NCI-H2081 (cell line): ENCODE measurements at places on chromosomes 6 and 20.

DNA sequence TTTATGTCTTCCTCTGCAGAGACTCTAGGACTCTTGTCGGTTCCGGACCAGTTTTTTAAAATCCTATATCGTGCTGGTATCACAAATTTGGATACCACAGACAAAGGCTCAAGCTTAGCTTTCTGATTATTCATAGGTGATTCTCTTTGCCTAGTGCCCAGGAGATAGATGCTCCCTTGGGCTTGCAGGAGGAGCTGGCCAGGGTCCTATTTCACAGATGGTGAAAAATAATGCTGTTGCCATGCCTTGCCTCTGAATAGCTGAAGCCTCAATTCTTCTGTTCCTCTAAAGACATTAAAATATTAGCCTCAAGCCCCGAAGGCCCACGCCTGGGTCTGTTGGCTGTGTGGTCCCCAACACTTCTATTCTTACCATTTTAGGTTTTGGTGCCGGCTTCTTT lies 123.9 kb upstream of the BACH2 start:
- no peak for DNase-seq

- DNase-seq = no peak
Measured at GRCh38 chr6:42428326-42429041, 23.2 kb downstream of the TRERF1 start.

GRCh38 chr6:47337519-47337918 lies 27.8 kb upstream of the TNFRSF21 start:
- DNase-seq = no peak

DNA sequence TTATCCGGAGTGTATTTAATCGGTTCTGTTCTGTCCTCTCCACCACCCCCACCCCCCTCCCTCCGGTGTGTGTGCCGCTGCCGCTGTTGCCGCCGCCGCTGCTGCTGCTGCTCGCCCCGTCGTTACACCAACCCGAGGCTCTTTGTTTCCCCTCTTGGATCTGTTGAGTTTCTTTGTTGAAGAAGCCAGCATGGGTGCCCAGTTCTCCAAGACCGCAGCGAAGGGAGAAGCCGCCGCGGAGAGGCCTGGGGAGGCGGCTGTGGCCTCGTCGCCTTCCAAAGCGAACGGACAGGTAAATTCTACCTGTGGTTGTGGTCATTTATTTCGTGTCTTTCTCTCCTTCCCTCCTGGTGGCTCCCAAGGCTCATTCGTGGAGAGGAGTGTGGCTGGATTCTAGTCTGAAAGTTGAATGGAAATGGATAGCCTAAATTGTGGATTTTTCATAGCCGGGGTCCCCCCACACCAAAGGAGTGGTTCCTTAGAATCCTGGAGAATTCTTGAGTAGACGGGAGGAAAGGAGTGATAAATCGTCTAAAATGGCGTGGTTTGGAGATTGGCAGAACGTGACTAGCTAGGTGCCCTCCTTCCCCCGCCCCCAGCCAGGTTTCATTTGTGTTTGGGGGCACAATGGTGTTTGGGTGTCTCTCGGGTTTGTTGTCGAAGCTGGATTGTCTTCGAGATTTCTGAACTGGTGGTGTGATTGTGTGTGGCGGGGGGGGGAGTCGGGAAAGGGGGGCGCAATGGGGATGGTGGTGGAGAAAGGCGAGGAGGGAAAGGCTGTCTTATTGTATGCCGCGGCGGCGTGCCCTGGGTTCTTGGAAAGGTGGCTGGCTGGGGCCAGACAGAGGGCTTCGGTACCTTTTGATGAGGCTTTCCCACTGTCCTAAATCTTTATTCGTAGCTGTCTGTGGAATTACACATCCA lies 673 bp downstream of the MARCKS start:
- DNase-seq = peak; percentile 8

DNA sequence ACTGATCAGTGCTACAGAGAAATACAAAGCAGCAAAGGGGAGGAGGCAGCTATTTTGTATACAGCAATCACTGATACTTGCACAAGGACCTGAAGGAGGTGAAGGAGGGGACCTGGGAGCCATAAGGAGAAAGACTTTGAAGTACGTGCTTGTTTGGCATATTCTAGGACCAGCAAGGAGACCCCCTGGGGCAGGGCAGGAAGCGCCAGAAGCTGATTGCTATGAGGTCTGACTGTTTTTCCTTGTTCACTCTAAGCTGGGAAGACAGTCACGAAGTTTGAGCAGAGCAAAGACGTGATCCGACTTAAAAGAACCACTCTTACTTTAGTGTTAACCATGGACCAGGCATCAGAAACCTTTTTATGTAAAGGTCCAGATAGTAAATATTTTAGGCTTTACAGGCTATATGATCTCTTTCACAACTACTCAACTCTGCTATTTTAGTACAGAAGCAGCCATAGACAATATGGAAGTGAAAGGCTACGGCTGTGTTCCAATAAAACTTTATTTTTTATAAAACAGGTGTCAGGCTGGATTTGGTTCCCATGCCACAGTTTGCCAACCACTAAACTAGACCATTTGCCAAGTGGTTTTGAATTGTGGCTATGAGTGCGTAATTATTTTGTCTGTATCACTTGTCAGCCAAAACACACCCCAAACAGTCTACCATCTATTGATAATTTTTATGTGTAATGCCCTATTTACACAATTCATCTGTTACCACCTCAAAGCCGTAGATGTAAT lies 217.9 kb downstream of the PRL start:
- no peak for DNase-seq

DNA sequence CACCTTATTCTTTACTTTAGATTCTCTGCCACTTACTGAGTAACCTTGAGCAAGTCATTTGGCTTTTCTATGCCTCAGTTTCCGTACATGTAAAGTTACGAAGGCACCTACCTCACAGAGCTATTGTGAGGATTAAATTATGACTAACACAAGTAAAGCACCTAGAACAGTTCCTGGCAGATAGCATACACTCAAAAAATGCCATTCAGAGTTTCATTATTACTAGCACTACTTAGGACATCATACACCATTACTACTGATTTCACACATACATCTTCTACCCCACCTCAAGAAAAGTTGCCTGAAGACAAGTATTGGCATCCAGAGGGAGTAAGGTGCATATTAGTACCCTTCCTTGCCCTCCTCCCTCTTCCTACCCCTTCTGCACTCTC lies 107.8 kb downstream of the OGFRL1 start:
- DNase-seq = no peak

DNA sequence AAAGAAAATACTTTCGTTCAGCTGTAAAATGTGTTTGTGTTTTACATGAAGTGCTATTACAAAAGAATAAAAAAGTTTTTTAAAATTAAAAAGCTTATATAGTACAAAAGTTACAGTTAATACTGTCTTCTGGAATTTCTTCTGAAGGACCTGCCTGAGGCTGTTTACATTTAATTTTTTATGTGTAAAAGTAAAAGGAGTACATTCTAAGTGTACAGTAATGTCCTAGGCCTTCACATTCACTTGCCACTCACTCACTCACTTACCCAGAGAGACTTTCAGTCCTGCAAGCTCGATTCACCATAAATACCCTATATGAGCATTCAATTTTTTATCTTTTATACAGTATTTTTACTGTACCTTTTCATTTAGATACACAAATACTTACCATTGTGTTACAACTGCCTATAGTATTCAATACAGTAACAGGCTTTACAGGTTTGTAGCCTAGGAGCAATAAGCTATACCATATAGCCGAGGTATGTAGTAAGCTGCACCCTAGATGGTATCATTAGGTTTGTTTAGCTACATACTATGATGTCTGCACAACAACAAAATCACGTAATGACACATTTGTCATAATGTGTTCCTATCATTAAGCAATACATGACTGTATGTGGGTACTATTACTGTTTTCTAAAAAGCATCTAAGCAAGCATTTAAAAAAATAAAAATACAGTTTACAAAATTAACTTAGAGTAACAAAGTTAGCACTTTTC lies 33.0 kb downstream of the RNF146 start:
- no peak for DNase-seq

- no peak for DNase-seq
Measured at GRCh38 chr20:31764641-31765305, 25.7 kb downstream of the TPX2 start.

GRCh38 chr6:45718131-45718530 lies 297.5 kb downstream of the CLIC5 start:
- DNase-seq = no peak
